ENCODE measurements at places on chromosomes 6 and 20.

DNA sequence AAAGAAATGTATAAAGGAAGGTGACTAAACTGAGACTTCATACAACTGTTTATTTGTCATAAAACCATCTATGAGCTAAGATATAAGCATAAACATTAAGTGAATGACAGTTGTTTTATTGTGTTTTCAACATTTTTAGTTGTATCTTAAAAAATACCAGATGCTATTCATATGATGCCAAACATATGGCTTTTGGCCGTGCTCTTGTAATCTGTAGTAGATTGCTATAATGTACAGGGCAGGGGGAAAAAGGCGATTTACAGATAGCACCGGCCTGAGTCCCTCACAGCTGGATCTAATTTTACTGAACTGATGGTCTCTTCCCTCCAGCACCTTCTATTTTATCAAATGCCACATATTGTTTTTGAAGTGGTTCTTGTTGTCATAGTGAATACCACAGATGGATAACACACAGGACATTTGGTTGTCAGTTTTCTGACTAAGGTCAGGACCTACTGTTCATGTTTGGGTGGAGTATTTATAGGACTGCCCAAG lies 48.2 kb downstream of the CENPW start:
- no peak for DNase-seq

GRCh38 chr6:33761922-33762629 lies 15.4 kb upstream of the IP6K3 start:
- peak; percentile 45 for DNase-seq

- DNase-seq: no peak
These were observed 13.6 kb downstream of the FAM83B start for GRCh38 chr6:54860132-54860531.

- DNase-seq: no peak
These were observed 357.5 kb downstream of the HDGFL1 start for GRCh38 chr6:22926790-22927354.

- no peak for DNase-seq
These were observed 9.8 kb downstream of the SYNGAP1 start for GRCh38 chr6:33429750-33430052.

GRCh38 chr6:12298017-12298978 lies 8.1 kb downstream of the EDN1 start:
- no peak for DNase-seq

DNA sequence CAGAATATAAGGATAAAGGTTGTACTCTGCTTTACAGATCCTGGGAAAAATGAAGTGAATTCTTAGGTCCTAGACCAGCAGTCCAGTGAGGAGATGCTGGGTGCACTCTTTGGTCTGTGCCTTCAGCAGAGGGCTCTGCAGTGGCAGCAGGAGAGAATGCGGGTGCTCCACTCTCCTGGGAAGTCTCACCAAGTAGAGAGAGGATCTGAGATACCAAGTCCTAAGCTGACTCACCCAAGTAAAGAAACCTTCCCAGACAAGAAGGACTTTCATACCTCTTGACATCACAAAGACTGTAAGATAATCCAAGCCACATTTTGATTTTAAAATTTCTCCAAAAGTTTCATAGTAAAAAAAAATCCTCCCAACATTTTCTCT lies 116.9 kb upstream of the EMILIN3 start:
- no peak for DNase-seq

GRCh38 chr6:20827798-20828197 lies 293.5 kb downstream of the CDKAL1 start:
- DNase-seq: no peak

DNA sequence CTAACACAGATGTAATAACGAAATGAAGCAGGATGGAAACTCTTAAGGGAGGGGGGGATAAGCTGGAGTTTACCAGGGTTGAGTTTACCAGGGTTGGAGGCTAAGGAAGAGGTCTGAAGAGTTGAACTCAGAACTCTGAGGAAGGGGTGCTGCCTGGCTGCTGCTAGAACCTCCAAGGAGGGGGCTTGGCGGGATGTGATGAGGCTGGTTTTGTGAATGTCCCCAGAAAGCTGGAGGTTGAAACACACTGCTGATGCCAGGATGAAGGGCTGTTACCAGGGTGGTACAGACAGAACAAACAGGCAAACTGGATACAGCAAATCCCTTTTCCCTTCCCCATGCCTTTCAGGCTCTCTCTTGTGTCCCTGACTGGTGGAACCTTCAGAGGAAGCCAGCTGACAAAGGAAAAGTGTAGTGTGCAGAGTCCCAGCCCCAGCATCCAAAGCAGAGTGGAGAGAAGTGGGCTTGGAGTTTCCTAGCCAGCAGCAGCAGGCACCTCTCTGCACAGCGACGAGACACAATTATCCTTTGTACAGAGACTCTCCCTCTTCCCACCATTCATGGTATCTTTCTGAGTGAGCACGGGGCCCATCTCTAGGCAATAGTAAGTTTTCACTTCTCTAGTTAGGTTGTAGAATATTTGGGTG lies 23.7 kb downstream of the UBE2V1 start:
- DNase-seq: no peak

GRCh38 chr6:20919677-20920385 lies 385.6 kb downstream of the CDKAL1 start:
- DNase-seq: no peak

GRCh38 chr20:50398821-50399554 lies 111.2 kb upstream of the PTPN1 start:
- no peak for DNase-seq

All from activated naive CD4-positive, alpha-beta T cell treated with anti-CD3 and anti-CD28 coated beads, Interleukin-2, amount 50 U/mL, for 16 hours (primary cell).